Dermis microvascular lymphatic vessel endothelial cell (primary cell): ENCODE measurements at places on chromosomes 1 and 21.
A peak's percentile ranks its signal among the peaks of the same experiment; 100 is the strongest.

GRCh38 chr1:191970116-191970515, 188.1 kb upstream of the RGS18 start:
- no peak for DNase-seq

- no peak for DNase-seq
Measured at GRCh38 chr1:201610858-201611257, 71.9 kb downstream of the NAV1 start.

GRCh38 chr1:162976628-162977027, 92.5 kb upstream of the RGS4 start:
- DNase-seq: no peak

DNA sequence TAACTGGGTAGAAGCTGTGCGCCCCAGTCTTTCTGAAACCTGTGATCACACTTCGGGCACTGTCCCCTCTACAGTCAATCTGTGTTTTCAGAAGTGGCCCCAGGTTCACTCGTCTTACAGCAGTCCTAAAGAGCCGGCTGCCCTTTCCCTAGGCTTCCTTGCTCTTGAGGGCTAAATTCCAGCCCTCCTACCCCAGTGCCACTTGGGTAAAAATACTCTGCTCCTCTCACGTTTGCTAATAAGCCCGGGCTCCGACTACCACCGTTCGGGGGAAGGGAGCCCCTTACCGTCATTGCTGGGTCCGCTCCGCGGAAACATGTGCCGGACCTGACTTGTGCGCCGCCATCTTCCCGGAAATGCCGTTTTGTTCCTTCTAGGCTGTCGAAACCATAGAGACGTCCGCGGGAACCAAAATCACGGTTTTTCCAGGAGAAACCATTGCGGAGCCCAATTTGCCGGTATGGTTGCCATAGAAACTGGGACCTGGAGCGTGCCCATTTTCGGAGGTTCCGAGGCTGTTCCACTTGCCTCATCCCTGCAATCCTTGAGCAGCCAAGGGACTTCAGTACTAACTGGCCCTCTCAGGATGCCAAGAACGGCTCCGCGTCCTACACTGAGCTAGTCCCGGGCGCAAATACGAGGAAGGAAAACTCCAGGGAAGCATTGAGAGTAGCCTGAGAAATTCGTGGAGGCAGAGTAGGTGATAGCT, at the start of gene GPATCH4:
TSS of gene GPATCH4 (minus strand) at position 358 of the 709 bp plus-strand sequence.
- DNase-seq: peak; percentile 83

DNA sequence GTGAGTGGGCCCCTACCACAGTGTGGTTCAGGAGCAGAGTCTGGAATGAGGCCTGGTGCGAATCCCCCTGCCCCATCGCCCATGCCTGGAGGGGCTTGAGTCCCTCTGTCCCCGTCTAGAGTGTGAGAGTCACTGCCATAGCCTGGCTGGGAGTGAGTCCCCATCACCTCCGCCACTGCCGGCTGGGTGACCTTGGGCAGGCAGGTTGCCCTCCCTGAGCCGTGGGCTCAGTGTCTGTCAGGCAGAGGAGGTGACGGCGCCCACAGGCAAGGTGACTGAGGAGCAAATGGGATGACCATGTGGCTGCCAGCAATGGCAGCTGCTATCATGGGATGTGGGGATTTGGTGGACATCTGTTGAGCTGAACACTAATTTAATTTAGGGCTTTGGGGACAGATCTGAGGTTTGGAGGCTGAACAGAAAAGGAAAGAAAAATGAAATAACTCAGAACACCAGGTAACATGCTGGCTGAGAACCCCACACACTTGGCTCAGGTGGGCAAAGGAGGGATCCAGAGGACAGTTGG, 38.1 kb upstream of the GPR153 start:
- no peak for DNase-seq
